ENCODE measurements at places on chromosomes 1 and 21. TPM values are rescaled to one million over a fixed set of nuclear protein-coding genes. Genes with fewer than 3 reads are reported as not detected.

Gene EPHB2
- total RNA-seq: 22.6 TPM

DNA sequence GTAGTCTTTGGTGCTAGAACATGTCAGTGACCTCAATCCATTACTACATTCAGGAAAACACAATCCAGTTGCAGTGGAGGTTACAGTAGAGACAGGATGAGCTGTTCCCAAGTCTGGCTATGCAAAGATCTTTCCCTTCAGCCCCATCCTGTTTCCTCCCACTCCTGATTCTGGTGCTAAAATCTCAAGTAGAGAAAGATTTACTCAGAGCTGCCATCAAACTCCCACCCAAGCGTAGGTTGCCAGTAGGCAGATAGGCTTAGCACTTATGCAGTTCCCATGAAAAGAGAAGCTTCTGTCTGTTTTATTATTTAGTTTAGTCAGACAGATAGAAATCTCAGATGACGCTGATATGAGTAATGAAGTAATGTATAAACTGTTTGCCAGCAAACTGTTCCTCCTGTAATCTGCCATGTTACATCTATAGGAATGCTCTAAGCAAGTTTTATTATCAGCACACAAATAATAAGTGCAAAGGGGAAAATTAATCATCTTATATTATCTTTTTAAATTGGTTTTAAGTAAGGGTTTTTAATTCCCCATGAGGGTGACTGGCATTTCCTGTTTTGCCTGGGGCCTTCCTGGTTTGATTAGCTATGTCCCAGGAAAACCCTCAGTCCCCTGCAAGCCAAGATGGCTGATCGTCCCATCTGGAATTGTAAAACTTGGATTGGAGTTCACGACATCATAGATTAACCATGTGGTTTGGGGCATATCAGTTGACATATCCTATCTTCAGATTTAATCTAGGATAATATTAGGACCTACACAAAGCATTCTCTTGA lies 188.3 kb upstream of the PALMD start:
- no peak for DNase-seq

Gene OR2T33
- not detected for total RNA-seq

Gene PTPN14
- 85.9 TPM for total RNA-seq

Gene S100A3
- not detected for total RNA-seq

DNA sequence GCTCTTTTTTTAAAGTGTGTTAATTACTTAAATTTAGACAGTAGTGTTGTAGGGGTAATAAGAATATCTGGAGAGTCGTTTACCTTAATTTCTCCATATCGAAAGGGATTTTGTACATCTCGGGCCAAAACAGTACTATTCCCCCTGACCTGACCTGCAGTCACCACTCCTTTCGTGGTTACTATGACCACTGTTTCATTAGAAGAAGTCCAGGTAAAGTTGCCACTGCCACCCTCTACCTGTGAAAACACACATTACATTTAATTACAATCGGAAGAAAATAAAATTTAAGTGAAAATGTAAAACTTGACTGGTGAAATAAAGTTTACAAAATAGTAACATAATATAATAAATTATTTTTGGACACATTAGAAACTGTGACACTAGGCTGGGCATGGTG lies 37.2 kb downstream of the NUP210L start:
- DNase-seq: no peak

Gene EVA1C
- total RNA-seq: 65.8 TPM

Gene C21orf91
- 24.4 TPM for total RNA-seq

- DNase-seq: peak; percentile 30
Observed at GRCh38 chr1:244768804-244769203, 66.7 kb upstream of the COX20 start.

DNA sequence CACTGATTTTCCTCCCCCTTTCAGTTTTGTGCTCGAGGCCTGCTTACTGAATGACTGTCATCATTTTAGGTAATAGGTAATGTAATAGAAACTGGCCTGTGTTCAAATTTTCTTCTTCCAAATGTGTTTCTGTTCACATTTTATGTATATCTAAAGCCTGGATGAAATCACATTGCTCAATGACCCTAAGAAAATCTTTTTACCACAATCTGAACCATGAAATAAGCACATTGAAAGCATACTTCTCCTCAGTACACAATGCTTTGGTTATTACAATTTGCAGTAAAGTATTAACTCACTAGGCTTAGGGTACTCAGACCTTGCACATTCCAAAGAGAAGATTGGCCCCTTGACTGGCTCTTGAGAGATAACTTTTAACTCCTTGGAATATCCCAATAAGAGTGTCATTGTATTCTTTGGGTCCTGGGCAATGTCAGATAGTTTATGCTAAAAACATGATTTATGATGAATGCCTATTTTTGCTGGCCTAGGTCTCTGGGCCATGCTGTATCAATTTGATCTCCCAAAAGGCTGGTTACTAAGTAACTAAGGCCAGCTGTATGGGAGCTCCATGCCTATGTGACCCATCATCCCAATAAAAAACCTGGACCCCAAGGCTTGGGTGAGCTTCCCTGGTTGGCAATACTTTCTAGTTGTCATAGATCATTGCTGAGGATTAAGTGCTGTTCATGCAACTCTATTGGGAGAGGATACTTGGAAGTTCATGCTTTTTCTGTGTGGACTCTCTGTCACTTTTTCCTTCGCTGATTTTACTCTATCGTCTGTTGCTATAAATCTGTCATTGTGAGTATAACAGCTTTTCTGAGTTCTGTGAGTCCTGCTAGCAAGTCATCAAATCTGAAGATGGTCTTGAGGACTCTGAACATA lies 293.9 kb downstream of the GRIK1 start:
- DNase-seq: no peak

GRCh38 chr1:81452693-81453366 lies 347.9 kb upstream of the ADGRL2 start:
- DNase-seq: no peak

- no peak for DNase-seq
Observed at GRCh38 chr1:64328193-64328592, 124.8 kb downstream of the UBE2U start.

Gene GSTM1
- total RNA-seq: 91.5 TPM

DNA sequence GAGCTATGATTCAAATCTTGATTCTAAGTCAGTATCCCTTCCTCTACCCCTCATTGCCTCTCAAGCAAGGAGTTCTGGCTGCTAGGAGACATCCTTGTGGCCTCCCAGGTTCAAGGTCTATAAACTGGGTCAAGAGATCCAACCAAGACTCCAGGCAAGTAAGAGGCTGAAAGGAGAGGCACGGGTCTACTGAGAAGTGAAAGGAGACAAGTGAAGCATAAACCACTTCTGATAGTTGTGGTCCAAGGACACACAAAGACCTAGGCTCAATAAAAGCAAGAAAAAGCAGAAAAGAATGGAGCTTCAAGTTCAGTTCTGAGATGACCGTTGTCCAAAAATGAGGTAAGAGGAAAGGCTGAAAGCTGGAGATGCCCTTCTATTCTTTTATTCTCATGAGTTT lies 17.8 kb upstream of the PPP2R5A start:
- DNase-seq: no peak

Gene FOXD3
- total RNA-seq: 49.9 TPM

Gene GPR37L1
- total RNA-seq: 33.3 TPM

Gene SPATA45
- 0.80 TPM for total RNA-seq

- DNase-seq: no peak
Observed at GRCh38 chr1:106768501-106768900, 288.0 kb upstream of the PRMT6 start.

- no peak for DNase-seq
Observed at GRCh38 chr1:5770981-5771765, 221.1 kb downstream of the NPHP4 start.

DNA sequence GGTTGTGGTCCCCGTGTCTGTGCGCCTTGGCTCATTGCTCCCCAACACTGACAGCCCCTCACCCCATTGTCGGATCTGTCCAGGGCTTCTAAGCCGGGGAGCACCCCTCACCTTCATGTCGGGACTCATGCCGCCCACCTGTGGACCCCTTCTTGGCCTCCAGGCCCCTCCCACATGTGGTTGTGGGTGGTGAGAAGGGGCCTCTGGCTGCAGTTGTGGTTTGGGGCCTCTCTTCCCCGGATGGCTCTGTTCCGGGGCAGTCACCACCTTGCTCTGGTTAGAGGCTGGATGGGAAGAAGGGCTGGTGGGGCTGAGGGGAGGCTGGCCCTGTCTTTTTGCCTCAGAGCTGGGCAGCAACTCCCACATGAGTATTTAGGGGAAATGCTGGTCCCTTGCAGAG lies 158.6 kb upstream of the C1orf174 start:
- DNase-seq: no peak

Gene C2CD2
- 60.9 TPM for total RNA-seq

- DNase-seq: no peak
Observed at GRCh38 chr1:89563957-89564604, 39.5 kb downstream of the LRRC8B start.

Gene LDLRAD2
- 0.13 TPM for total RNA-seq

DNA sequence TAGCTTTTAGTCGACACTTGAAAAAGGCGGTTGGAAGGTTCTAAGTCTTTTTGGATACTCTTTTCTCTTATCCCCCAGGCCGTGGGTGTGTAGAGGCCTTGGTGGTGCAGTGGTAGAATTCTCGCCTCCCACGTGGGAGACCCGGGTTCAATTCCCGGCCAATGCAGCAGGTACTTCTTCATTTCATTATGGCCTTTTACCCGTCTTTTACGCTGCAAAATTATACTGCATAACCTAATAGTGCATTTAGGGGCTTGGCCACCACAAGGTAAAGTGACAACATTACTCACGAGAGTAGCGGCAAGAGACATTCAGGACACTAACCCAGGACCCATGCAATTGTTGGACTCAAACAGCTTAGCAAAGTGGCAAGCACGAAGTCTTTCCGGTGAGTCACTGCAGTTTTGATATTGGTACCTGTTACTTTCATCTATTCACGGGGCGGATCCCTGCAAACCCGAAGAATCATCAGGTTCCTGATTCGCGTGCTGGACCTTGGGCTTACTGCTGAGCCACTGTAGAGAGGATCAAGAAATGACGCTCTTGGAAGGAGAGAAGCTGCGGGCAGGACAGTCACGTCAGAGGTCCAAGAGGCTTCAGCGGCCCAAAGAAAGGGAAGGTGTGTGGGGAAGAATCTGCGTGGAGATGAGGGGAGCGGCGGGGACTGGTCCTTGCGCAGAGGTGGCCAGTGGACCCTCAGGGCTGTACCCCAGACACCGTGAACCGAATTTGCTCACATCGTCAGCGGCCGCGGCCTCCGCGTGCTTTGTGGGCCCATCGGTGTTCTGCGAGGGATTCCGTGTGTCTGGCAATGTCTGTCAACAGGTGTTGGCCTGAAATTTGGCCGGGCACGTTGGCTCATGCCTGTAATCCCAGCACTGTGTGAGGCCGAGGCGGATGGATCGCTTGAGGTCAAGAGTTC lies 12.9 kb upstream of the RNU1-4 start:
- peak; percentile 72 for DNase-seq

Gene FALEC
- total RNA-seq: not detected

DNA sequence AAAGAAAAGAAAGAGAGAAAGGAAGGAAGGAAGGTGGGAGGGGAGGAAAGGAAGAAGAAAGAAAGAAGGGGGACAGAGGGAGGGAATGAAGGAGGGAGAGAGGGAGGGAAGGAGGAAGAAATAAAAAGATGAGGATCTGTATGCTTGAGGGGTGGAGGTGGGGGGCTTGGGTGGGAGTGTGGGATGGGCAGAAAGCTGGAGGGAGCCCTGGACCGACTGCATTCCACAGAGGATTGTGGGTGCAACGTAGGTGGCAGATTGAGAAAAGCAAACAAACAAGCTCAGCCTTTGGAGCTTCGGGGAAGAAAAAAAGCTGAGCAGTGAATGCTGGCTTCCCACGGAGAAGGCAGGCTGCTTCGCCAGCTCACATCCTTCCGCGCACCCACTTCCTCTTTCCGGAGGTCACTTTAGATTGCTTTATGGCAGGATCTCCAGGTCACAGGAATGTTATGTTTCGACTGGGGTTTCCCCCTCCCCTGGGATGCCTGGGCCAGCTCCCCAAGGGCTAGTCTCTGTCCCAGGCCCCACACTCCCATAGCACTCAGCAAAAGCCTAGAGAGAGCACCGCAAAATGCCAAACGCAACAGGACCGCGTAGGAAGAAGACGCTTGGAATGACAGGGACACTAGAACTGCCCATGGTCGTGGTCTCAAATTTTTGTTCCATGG lies 20.7 kb upstream of the LGALS8 start:
- DNase-seq: peak; percentile 69

DNA sequence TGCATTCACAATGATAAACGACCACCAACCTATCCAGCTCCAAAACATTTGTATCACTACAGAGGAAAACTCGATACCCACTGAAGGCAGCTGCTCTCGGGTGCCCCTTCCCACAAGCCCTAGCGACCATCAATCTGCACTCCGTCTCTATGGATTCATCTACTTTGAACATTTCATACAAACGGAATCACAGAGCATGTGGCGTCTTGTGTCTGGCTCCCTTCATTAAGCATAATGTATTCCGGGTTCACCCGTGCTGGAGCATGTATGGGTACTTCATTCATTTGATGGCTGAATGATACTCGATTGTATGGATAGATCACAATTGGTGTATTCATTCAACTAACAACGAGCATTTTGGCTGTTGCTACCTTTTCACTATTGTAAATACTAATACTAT lies 340.2 kb downstream of the SMYD3 start:
- no peak for DNase-seq

DNA sequence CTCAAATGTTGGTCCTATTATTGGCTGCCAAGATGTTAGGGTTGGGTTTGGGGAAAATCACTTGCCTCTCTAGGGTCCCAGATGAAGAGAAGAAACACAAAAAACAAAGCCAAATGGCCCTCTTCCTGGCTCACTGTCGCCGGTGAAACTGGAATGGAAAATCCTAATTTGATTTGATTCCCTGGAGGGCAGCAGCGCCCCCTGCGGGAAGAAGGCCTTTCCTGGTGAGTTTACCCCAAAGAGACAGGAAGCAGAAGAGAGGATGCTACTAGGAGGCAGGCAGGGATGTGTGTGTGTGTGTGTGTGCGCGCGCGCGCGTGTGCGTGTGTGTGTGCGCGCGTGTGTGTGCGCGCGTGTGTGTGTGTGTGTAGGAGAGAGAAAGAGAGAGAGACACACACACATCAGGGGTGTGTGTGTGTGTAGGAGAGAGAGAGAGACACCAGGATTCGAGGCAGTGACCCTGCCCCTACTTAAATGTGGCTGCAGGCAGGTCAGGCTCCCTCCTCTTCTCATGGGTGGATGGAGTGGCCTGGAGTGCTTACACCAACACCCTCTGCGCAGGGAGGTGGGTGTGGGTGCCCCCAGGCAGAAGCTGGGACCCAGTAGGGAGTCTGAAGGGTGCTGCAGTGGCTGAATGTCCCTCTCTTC lies 3.1 kb upstream of the SELENON start:
- DNase-seq: peak; percentile 92

All from sciatic nerve (tissue), 2 donors.